ENCODE measurements at places on chromosomes 1 and 21. TPM values are rescaled to one million over a fixed set of nuclear protein-coding genes. Genes with fewer than 3 reads are reported as not detected.
A peak's percentile ranks its signal among the peaks of the same experiment; 100 is the strongest.

Gene GNAT2
- 0.29 TPM for total RNA-seq

Gene ATP1A2
- 0.72 TPM for total RNA-seq

Gene PTPN22
- total RNA-seq: 1.1 TPM

Gene NOS1AP
- total RNA-seq: not detected

Gene ESPN
- not detected for total RNA-seq

Gene GSTM5
- total RNA-seq: 2.1 TPM

DNA sequence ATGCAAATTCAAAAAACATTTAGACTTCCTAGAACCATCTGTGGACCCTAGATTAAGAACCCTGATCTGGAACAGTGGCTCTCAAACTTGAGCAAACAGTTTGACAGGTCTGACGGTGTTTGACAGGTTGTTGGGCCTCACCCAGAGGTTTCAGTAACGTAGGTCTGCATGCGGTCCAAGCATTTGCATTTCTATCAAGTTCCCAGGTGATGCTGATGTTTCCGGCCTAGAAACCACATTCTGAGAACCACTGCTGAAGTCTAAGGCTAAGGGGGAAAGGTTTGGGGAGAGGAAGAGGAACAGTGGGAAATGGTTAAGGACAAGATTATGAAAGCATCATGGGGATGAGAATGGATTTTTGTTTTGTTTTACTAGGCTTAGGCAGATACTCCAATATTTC lies 48.6 kb downstream of the MDM4 start:
- no peaks in the 10 kb centered on the region for H3K36me3 ChIP-seq
- H3K27me3 ChIP-seq: no peaks in the 10 kb centered on the region
- no peak for DNase-seq
- no peak overlapping the region for H3K27ac ChIP-seq
- H3K4me1 ChIP-seq: peaks cover 10% of the 10 kb centered on the region
- no peak overlapping the region for H3K4me3 ChIP-seq

DNA sequence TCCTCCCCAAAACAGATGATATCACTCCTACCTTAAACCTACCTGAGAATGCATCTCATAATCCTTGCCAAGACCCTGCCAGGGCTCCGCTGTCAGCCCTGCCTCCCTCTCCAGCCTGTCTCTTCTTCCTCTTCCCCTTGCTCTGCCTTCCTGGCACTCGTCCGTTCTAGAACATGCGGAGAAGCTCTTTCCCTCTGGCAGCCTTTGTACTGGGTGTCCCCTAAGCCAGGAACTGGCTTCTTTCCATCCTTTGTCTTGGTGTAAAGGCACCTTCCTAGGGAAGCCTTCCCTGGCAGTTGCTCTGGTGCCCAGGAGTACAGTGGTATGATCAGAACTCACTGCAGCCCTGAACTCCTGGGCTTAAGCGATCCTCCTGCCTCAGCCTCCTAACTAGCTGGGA lies 36.1 kb downstream of the CTNNBIP1 start:
- no peak overlapping the region for H3K27ac ChIP-seq
- H3K4me1 ChIP-seq: peaks cover 5% of the 10 kb centered on the region
- H3K4me3 ChIP-seq: no peak overlapping the region
- DNase-seq: no peak
- no peaks in the 10 kb centered on the region for H3K27me3 ChIP-seq

DNA sequence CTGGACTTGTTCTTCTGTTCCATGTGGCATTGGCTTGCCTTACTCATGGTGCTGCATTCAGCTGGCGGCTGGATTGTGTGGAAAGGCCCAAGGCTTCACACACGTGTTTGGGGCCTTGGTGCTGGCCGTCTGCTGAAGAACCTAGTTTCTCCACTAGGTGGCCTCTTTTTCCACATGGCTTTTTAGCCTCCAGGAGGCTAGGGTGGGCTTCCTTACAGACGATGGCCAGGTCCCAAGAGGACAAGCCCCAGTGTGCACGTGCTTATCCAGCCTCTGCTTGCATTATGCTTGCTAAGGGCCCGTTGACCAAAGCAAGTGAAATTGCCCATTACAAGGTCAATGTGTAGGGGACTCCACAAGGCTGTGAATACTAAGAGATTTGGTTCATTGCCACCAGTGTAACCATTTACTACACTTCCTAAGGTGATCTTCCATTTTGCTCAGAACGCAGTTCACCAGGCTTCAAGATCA lies 47.5 kb upstream of the FOXO6 start:
- H3K36me3 ChIP-seq: no peaks in the 10 kb centered on the region
- no peak for DNase-seq
- H3K27ac ChIP-seq: peak overlapping the region; percentile 6
- peaks cover under 1% of the 10 kb centered on the region for H3K27me3 ChIP-seq
- H3K4me1 ChIP-seq: peaks cover 14% of the 10 kb centered on the region

DNA sequence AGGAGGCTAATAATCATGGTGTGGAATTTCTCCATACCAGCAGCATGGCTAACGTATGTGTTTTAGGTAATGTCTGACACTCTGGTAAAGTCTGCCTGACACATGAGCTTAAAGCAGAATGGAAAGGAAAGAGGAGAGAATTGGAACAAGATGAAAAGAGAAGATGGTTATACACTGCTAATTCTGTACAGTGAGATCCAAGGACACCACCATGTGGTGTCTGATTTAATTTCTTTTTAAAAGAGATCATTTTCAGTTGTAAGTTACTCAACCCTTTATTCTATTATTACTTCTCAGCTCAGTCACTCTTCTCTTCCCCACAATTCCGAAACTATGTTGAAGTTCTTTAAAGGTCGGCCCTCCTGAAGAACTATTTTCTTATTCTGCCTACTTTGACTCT lies 15.6 kb downstream of the PRKAB2 start:
- no peaks in the 10 kb centered on the region for H3K27me3 ChIP-seq
- H3K27ac ChIP-seq: no peak overlapping the region
- no peak for DNase-seq
- H3K36me3 ChIP-seq: peaks cover 37% of the 10 kb centered on the region

GRCh38 chr1:67332653-67333529 lies 25.2 kb downstream of the IL12RB2 start:
- H3K4me1 ChIP-seq: no peaks in the 10 kb centered on the region
- H3K4me3 ChIP-seq: no peak overlapping the region
- H3K27me3 ChIP-seq: no peaks in the 10 kb centered on the region
- no peak for DNase-seq
- H3K27ac ChIP-seq: no peak overlapping the region

DNA sequence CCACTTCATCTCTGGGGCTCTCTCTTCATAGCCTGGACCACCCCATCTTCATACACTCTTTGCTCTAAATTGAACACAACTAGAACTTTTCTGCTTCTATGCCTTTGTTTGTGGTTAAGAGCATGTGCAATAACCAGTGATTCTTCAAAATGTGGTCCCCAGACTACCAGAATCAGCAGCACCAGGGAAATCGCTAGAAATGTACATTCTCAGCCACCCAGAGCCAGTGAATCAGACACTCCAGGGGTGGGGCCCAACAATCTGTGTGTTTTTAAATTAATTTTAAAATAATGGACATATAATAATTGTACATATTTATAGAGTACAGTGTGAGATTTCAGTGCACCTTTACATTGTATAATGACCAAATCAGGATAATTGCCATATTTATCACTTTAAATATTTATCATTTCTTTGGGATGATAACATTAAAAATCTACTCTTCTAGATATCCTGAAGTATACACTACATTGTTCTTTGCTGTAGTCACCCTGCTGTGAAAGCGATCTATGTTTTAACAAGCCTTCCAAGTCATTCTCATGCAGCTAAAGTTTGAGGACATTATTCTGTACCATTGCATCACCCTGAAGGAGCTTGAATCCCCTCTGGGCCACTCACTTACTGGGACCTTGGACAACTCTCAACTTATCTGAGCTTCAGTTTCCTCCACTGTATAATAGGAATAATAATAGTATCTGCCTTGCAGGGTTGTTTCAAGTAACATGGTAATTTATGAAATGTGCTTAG lies 10.8 kb downstream of the GRHL3 start:
- H3K27ac ChIP-seq: no peak overlapping the region
- H3K4me3 ChIP-seq: no peak overlapping the region
- no peaks in the 10 kb centered on the region for H3K27me3 ChIP-seq
- peaks cover 28% of the 10 kb centered on the region for H3K4me1 ChIP-seq
- H3K36me3 ChIP-seq: no peaks in the 10 kb centered on the region

DNA sequence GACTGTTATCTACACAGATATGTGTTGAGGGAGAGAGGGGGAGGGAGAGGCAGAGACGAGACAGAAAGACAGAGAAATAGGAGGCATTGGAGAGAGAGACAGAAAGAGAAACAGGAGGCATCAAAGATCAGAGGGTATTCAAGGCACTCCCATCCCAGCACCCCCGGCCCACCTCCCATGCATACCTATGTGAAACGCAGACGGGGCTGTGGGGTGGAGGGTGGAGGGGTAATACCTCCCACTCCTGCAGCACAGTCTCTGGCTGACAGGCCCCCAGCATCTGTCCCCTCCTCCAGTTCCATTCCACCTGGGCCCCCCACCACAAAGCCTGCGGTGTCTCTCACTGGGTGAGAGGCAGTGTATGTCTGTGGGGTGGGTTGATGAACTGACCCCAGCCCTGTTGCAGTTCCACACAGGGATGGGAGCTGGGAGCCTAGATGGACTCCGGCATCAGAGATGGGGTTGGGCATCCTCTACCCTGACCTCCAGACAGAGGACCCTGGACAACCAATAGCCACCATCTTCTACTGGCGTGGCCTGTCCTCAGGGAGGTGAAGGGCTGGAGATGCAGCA lies 49.7 kb downstream of the RAP1GAP start:
- H3K27ac ChIP-seq: no peak overlapping the region
- H3K4me1 ChIP-seq: no peaks in the 10 kb centered on the region
- H3K36me3 ChIP-seq: no peaks in the 10 kb centered on the region
- peaks cover 40% of the 10 kb centered on the region for H3K27me3 ChIP-seq
- H3K4me3 ChIP-seq: no peak overlapping the region
- no peak for DNase-seq

- no peak overlapping the region for H3K27ac ChIP-seq
- H3K4me1 ChIP-seq: no peaks in the 10 kb centered on the region
- no peak for DNase-seq
- H3K36me3 ChIP-seq: no peaks in the 10 kb centered on the region
- H3K4me3 ChIP-seq: no peak overlapping the region
Measured at GRCh38 chr1:59089922-59090457, 206.9 kb upstream of the FGGY start.

GRCh38 chr1:21736011-21736410 lies 46.9 kb downstream of the USP48 start:
- H3K4me3 ChIP-seq: no peak overlapping the region
- H3K27ac ChIP-seq: no peak overlapping the region
- DNase-seq: no peak
- no peaks in the 10 kb centered on the region for H3K27me3 ChIP-seq

GRCh38 chr1:63935143-63935542 lies 161.3 kb downstream of the ROR1 start:
- peaks cover 15% of the 10 kb centered on the region for H3K4me1 ChIP-seq
- no peak overlapping the region for H3K4me3 ChIP-seq
- H3K36me3 ChIP-seq: no peaks in the 10 kb centered on the region
- no peak overlapping the region for H3K27ac ChIP-seq

DNA sequence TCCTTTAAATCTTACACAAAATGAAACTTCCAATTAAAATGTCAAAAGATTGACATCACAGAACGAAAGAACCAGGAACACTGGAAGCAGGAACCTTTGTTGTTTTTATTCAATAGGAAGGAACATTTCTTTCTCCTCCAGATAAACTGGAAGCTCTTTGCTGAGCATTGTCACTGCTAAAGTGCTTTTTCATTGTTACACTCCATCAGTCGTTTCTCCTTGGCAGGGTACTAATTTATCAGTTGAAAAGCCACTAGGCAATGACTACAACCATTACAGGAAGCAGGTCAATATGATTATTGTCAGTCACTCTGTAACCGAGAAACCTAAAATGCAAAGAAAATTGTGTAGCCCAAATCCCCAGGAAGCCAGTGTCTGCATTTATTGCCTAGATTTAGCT lies 163.2 kb upstream of the MAP1LC3C start:
- H3K27me3 ChIP-seq: no peaks in the 10 kb centered on the region
- H3K27ac ChIP-seq: no peak overlapping the region
- H3K4me3 ChIP-seq: no peak overlapping the region
- DNase-seq: peak; percentile 35
- no peaks in the 10 kb centered on the region for H3K4me1 ChIP-seq

DNA sequence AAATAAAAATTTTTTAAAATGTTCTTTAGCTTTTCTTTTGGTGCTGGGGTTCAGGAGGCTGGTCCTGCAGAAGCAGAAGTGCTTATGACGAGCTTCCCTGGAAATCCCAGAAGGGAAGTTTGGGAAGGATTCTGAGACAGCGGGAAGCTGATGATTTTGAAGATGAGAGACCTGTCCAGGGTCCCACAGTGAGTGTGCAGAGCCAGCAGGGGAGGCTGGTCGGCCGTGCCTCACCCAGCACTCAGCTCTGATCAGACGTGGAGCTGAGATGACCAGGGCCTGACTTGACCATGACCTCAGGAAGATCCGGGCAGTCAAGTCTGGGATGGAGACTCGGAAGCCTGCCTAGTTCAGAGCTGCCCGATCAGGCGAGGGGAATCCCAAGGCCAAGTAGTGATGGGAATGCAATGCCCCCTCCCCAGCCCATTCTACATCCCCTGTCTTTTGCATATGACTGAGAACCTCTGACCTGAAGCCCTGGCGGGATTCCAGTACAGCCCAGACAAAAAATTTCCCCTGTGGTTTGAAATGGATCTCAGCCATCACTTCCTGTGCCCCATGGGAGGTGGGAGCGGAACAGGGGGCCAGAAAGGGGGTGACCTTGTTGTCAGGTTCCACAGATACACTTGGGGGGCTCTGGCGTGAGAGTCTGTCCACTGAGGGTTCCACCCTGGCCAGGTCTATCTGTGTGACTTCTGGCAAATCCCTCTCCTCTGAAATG lies 96.8 kb upstream of the RUNX3 start:
- peaks cover 6% of the 10 kb centered on the region for H3K4me1 ChIP-seq
- H3K27ac ChIP-seq: no peak overlapping the region
- no peaks in the 10 kb centered on the region for H3K36me3 ChIP-seq
- DNase-seq: peak; percentile 66

DNA sequence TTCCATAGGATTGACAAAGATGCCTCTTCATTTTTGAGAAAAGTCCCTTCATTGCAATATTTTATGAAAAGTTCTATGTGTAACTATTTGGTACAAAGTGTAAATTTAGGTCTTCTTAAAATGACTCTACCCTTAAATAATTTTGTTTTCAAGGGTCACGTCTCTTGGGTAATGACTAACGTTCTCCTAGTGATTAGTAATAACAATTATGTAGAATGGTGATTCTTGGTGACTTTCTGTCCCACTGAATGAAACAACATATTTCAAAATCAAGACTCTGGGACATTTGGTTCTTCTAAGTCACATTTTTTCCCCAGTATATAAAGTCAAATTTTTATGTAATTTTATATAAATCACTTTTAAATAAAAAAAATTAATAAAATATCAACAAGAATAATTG lies 277.5 kb upstream of the ADAMTS5 start:
- H3K4me3 ChIP-seq: no peak overlapping the region
- H3K27me3 ChIP-seq: no peaks in the 10 kb centered on the region
- H3K36me3 ChIP-seq: no peaks in the 10 kb centered on the region
- H3K4me1 ChIP-seq: peaks cover 10% of the 10 kb centered on the region
- H3K27ac ChIP-seq: no peak overlapping the region

- peaks cover 25% of the 10 kb centered on the region for H3K27me3 ChIP-seq
- H3K4me1 ChIP-seq: peaks cover 7% of the 10 kb centered on the region
- H3K27ac ChIP-seq: no peak overlapping the region
- H3K36me3 ChIP-seq: no peaks in the 10 kb centered on the region
- no peak overlapping the region for H3K4me3 ChIP-seq
Measured at GRCh38 chr1:162055062-162055461, 14.4 kb upstream of the NOS1AP start.

- H3K4me3 ChIP-seq: no peak overlapping the region
- H3K27ac ChIP-seq: no peak overlapping the region
- H3K36me3 ChIP-seq: no peaks in the 10 kb centered on the region
- peak; percentile 55 for DNase-seq
- peaks cover 10% of the 10 kb centered on the region for H3K4me1 ChIP-seq
- H3K27me3 ChIP-seq: peaks cover 8% of the 10 kb centered on the region
Measured at GRCh38 chr1:30783256-30783915, 25.8 kb upstream of the LAPTM5 start.

Measured in osteoblast (primary cell).